Tibial nerve (tissue), 4 donors: ENCODE measurements at places on chromosomes 3 and 15. TPM values are rescaled to one million over a fixed set of nuclear protein-coding genes. Genes with fewer than 3 reads are reported as not detected.

DNA sequence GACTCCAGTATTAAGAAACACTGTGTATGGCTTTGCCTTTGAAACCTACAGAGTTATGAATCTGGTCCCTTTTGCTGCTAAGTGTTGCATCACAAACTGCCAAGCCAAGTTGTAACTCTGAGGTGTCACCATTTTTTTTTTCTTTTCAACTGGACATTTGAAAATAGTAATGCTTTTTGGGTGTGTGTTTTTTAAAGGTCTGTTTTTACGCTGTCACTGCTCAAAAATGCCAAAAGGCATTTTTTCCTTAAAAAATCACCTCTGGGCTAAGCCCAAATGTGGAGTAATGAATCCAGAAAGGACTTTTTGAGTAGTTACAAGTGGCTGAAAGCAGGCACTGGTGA, 9.5 kb downstream of the SMAD3 start:
- no peaks in the 10 kb centered on the region for H3K27me3 ChIP-seq
- no peak for DNase-seq
- no peak overlapping the region for H3K4me3 ChIP-seq
- H3K27ac ChIP-seq: peak overlapping the region; percentile 10
- H3K36me3 ChIP-seq: no peaks in the 10 kb centered on the region

DNA sequence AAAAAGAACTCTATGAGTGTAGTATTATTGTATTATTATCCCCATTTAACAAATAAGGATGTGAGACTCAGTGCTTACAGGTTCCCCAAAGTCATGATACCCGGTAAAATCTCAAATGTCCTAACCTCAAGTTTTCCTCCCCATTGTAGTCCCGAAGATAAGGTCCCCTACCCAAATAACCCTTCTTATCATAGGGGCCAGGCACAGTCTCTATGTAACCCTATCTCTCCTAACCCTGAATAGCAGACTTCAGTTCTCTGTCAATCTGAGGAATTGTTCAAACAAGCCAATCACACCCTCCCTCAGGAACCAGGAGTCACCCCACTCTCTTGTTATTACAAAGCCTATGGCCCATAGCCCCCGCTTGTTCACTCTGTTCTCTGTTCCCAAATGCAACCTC, 10.5 kb upstream of the SUSD5 start:
- H3K27ac ChIP-seq: no peak overlapping the region
- no peaks in the 10 kb centered on the region for H3K27me3 ChIP-seq
- H3K36me3 ChIP-seq: no peaks in the 10 kb centered on the region
- no peaks in the 10 kb centered on the region for H3K4me1 ChIP-seq

GRCh38 chr3:60414011-60414410, 837.2 kb downstream of the FHIT start:
- DNase-seq: no peak
- H3K27ac ChIP-seq: no peak overlapping the region
- H3K36me3 ChIP-seq: no peaks in the 10 kb centered on the region
- no peaks in the 10 kb centered on the region for H3K27me3 ChIP-seq

The UACA gene
- 156 TPM for total RNA-seq

DNA sequence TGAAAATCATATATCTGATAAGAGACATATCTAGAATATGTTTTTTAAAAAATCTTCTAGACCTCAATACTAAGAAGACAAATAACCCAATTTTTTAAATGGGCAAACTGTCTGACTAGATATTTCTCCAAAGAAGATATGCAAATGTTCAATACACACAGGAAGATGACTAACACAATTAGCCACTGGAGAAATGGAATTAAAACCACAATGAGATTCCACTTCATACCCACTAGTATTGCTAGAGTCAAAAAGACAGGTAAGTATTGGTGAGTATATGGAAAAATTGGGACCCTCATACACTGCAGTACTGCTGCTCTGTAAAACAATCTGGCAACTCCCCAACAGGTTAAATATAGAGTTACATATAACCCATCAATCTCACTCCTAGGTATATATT, 33.1 kb upstream of the TOPAZ1 start:
- DNase-seq: no peak
- no peak overlapping the region for H3K27ac ChIP-seq
- H3K27me3 ChIP-seq: no peaks in the 10 kb centered on the region
- H3K4me1 ChIP-seq: no peaks in the 10 kb centered on the region

GRCh38 chr3:134928392-134928791, 133.3 kb downstream of the EPHB1 start:
- no peak overlapping the region for H3K27ac ChIP-seq
- no peaks in the 10 kb centered on the region for H3K27me3 ChIP-seq
- H3K4me1 ChIP-seq: no peaks in the 10 kb centered on the region

The TMEM40 gene
- not detected for total RNA-seq

DNA sequence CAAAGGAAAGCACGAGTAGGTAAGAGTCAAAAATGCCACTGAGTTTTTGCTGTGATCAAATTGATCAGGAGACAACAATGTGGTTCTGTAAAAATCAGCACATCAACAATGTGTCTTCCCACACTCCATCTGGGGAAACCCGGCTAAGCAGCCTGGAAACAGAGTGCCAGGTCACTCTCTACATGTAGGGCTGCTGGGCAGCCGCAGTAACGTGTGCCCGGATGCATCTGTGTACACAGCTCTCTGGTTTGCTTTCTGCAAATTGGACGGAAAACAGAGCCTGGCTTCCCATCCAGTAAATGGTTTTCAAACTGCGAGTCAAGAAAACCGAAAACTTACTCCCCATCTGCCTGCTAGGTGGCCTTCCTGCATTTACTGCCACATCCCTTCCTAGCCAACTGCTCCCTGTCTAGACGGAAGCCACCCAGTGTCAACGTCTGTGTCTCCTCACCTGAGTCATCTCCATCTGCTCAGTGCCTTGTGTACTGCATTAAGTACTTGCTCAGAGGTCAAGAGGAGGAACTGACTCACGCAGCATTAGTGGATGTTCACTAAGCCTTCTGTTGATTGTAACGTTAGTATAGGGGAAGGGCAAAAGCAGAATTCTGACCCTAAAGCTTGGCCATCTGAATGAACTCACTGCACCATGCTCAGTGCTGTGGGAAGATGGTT, 124.1 kb downstream of the TJP1 start:
- no peaks in the 10 kb centered on the region for H3K27me3 ChIP-seq
- no peak overlapping the region for H3K27ac ChIP-seq
- no peaks in the 10 kb centered on the region for H3K36me3 ChIP-seq
- no peaks in the 10 kb centered on the region for H3K4me1 ChIP-seq
- no peak overlapping the region for H3K4me3 ChIP-seq

DNA sequence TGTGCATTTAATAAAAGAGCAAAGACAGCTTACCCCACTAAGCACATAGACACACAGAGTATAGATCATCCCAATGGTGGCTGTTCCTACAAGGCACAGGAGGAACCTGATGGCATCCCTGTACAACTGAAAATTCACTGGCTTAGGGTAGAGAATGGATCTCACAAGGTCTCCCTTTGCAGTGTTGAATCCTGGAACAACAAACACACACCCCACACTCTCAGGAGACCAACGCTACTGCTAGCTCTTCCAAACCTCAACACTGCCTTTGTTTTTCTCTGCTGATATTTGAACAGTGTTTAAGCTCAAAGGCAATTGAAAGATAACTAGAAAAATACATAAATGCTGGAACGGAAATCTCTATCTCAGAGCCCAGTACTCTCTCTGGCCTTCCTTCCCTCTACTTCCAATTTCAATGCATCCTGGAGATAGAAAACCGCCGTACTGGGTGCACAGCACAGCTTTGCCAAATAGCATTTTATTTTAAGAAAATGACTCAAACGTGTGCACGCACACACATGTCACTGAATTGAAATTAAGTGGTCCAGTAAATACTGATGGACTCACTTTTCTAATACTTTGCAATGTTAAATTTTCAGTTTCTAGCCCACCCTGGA, 87.5 kb upstream of the ATP13A5 start:
- H3K27ac ChIP-seq: no peak overlapping the region
- DNase-seq: no peak
- no peak overlapping the region for H3K4me3 ChIP-seq
- H3K4me1 ChIP-seq: no peaks in the 10 kb centered on the region

The CPNE9 gene
- not detected for total RNA-seq

- H3K27ac ChIP-seq: peak overlapping the region; percentile 53
- no peaks in the 10 kb centered on the region for H3K4me1 ChIP-seq
- H3K4me3 ChIP-seq: peak overlapping the region; percentile 5
- no peaks in the 10 kb centered on the region for H3K36me3 ChIP-seq
Observed at GRCh38 chr3:71305231-71306206, 278.0 kb downstream of the FOXP1 start.

- no peaks in the 10 kb centered on the region for H3K36me3 ChIP-seq
- H3K27ac ChIP-seq: no peak overlapping the region
- no peak for DNase-seq
- no peaks in the 10 kb centered on the region for H3K27me3 ChIP-seq
- peaks cover 7% of the 10 kb centered on the region for H3K4me1 ChIP-seq
- no peak overlapping the region for H3K4me3 ChIP-seq
Observed at GRCh38 chr3:49790626-49791411, 4.5 kb upstream of the IP6K1 start.

GRCh38 chr3:124784686-124785382, 54.6 kb downstream of the UMPS start:
- H3K4me3 ChIP-seq: no peak overlapping the region
- H3K27ac ChIP-seq: peak overlapping the region; percentile 48
- no peaks in the 10 kb centered on the region for H3K27me3 ChIP-seq
- peaks cover 19% of the 10 kb centered on the region for H3K4me1 ChIP-seq

The CELSR3 gene
- 1.5 TPM for total RNA-seq

- H3K27ac ChIP-seq: peak overlapping the region; percentile 80
- no peak for DNase-seq
- no peak overlapping the region for H3K4me3 ChIP-seq
- peaks cover 31% of the 10 kb centered on the region for H3K4me1 ChIP-seq
Observed at GRCh38 chr15:63244399-63244798, 33.0 kb upstream of the APH1B start.

The PLA2G4E gene
- total RNA-seq: not detected

DNA sequence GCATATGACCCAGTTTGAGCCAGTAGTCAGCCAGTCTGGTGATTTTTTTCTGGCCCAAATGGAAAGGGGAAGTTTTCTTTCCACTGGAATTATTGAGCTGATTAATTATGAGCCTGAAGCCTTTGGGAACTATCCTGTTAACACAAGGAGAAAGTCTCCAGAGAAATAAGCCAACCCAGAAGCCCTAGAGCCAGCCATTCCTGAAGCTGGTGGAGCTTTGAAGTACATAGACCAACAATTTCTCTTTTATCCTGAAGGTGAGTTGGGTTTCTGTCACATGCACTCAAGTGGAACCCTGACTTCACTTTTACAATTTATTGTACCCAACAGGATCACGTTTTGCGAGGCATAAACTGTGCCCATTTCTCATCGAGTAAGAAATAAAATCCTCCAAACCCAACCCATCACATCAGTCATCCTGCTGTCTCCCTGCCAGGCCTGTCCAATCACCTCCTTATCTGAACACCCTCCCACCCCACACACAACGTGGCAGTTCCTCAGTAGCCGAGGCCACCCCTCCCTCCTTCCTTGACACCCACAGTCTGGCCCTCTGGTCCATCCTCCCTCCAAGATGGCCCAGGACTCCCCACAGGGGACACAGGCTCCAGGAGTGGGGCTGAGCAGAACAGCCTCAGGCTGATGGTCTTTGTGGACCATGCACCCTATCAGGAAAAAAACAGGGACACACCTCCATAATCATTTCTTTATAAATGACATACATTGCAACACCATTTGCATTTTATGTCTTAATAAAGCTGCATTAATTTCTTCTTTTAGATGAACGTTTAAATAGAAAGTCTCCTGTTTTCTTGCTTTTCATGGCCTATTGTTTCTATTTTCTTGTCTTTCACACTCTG, 55.7 kb upstream of the GATA2 start:
- no peak for DNase-seq
- peaks cover 15% of the 10 kb centered on the region for H3K4me1 ChIP-seq
- peak overlapping the region; percentile 26 for H3K27ac ChIP-seq
- no peaks in the 10 kb centered on the region for H3K27me3 ChIP-seq

GRCh38 chr3:71694358-71694999, 30.7 kb downstream of the EIF4E3 start:
- peak overlapping the region; percentile 79 for H3K27ac ChIP-seq
- H3K27me3 ChIP-seq: no peaks in the 10 kb centered on the region
- peak overlapping the region; percentile 5 for H3K4me3 ChIP-seq
- no peak for DNase-seq
- H3K4me1 ChIP-seq: peaks cover 15% of the 10 kb centered on the region

The ENTPD3 gene
- total RNA-seq: 0.39 TPM

- H3K4me1 ChIP-seq: no peaks in the 10 kb centered on the region
- H3K27me3 ChIP-seq: no peaks in the 10 kb centered on the region
- H3K4me3 ChIP-seq: no peak overlapping the region
- peaks cover 94% of the 10 kb centered on the region for H3K36me3 ChIP-seq
Observed at GRCh38 chr15:60353245-60353920, 44.4 kb downstream of the ANXA2 start.

The PGBD4 gene
- total RNA-seq: 2.1 TPM

GRCh38 chr3:117277816-117278215, 568.2 kb downstream of the TUSC7 start:
- peaks cover 25% of the 10 kb centered on the region for H3K4me1 ChIP-seq
- no peaks in the 10 kb centered on the region for H3K36me3 ChIP-seq
- no peak overlapping the region for H3K4me3 ChIP-seq
- H3K27me3 ChIP-seq: no peaks in the 10 kb centered on the region
- no peak for DNase-seq

- no peak for DNase-seq
- H3K36me3 ChIP-seq: no peaks in the 10 kb centered on the region
- H3K4me1 ChIP-seq: peaks cover 5% of the 10 kb centered on the region
- no peak overlapping the region for H3K4me3 ChIP-seq
- no peak overlapping the region for H3K27ac ChIP-seq
Observed at GRCh38 chr3:183518491-183519251, 36.8 kb downstream of the KLHL6 start.

The CHRD gene
- 29.1 TPM for total RNA-seq

The PLD1 gene
- 35.8 TPM for total RNA-seq

The GASK1A gene
- total RNA-seq: 43.8 TPM

The CAND2 gene
- 20.1 TPM for total RNA-seq

DNA sequence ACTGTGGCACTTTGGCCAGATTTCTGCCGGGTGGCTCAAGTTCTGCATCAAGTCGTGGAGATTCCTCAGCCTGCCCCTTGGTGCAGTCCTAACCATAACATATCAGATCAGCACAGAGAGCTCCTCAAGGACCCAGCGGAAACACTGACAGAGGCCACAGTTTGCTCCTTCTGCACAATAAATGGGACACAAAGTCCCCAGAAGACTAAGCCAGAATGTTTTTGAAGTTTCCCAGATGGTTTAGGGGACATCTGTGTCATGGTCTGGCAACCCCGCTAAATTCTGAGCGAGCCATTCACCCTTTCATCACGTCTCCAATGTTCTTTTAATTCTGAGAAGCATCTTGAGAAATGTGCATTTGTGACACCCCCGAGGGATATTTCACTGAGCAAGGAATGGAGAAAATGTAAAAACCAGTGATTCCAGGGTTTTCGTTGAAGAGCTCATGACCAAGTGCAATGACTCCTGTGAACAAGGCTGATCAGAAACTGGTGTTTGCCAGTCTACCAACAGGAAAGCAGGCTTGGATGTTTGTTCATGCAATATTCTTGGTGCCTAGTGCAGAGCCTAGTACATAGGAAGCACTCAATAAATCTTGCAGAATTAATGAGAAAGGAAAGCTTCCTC, 64.8 kb upstream of the LMCD1 start:
- no peak overlapping the region for H3K4me3 ChIP-seq
- no peaks in the 10 kb centered on the region for H3K4me1 ChIP-seq
- H3K36me3 ChIP-seq: no peaks in the 10 kb centered on the region
